ENCODE measurements at places on chromosomes 3 and 15. TPM values are rescaled to one million over a fixed set of nuclear protein-coding genes. Genes with fewer than 3 reads are reported as not detected.

DNA sequence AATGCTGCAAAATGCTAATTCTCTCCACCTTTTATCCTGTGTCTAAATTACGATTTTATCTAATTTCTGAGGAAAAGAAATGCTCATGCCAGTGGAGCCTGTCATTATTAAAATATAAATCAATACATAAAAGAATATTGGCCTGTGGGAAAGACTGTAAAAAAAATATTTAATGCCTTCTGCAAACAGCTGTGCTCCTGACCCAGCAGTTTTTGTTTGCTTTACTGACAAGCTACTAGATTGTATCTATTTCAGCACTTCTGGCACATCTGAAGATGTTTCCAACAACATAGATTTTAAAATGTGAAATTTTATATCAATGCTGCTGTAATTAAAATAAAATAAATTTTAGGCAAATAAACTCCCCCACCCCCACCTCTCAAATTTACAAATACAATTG, 493.6 kb upstream of the AGTR1 start:
- no peak for DNase-seq

DNA sequence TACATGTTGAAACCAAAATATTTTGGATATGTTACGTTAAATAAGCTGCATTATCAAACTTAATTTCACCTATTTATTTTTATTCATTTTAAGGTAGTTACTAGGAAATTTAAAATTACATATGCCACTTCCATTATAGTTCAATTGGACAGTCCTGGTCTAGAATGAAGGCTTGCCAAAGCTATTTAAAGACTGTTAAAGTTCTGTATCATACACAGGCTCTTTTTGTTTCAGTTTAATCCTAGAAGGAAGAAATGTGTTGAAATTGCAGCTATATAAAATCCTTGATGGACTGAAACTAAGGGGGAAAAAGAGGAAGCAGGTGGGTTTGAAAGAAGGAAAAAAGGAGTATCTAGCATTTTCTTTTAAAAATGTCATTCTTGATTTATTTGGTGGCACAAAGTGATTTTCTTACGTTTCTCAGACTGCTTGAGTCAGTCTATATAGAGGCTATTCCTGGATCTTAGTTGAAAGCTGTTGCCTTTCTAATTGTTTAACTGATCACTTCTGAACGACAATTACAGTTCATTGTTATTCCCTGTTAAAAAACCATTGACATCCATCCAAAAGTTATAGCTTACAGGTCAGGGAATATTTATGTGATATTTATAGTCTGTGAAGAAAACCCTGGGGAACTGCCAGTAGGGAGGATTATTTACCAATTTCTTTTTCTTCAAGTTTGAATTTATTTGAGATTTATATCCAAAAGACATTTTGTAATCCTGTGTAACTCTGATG, 195.0 kb downstream of the RORA start:
- DNase-seq, result no peak

C3orf49 gene
- polyA plus RNA-seq, result 0.22 TPM

CNTN4 gene
- 9.0 TPM for polyA plus RNA-seq

CSTA gene
- 0.25 TPM for polyA plus RNA-seq
